SW 1271 (cell line): ENCODE measurements at places on chromosomes 5 and 9.

DNA sequence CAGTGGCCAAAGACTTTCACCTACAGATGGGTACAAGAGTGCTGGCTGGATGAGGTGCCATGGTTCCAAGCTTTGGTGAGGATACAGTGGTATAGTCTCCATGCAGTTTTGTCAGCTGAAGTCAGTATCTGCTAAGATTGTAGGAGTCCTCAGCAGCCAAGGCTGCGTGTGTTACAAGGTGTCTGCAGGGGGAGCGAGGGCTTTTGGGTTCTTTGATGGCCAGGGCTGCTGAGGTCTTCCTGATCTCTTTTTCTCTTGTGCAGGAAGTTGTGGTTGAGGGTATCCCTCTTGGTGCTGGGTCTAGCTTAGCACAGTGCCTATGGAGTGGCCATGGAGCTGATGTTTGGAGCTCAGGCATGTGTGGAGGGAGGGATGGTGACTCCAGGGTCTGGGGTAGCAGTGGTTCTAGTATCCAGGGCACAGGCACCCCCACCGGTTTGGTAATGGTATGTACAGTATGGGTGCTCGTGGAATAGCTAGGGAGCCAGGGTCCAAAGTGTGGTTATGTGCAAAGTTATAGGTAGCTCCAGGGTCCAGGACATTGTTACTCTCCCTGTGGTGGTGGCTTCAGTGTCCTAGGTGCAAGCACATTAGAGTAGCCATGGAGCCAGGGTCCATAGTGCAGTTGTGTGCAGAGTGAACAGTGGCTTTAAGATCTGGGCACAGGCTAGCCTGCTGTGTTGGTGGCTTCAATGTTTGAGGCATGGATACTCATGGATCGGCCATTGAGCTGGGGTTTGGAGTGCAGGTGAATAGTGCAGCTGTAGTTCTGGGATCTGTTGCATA, 36.7 kb downstream of the CNTLN start:
- DNase-seq, result no peak

DNA sequence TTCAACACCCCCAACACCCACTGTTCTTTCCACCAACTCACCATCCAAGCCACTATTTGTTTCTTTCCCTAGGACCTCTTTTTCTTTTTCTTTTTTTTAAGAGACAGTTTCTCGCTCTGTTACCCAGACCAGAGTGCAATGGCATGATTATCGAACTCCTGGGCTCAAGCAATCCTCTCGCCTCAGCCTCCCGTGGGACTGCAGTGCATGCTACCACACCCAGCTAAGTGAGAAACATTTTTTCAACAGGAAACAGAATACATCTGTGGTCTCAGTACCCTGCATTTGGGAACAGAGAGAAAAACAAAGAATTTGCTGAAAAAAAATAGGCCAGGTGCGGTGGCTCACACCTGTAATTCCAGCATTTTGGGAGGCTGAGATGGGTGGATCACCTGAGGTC, 24.6 kb downstream of the B4GALT1 start:
- DNase-seq, result no peak

- no peak for DNase-seq
Measured at GRCh38 chr5:111171-111570, 19.2 kb downstream of the PLEKHG4B start.

DNA sequence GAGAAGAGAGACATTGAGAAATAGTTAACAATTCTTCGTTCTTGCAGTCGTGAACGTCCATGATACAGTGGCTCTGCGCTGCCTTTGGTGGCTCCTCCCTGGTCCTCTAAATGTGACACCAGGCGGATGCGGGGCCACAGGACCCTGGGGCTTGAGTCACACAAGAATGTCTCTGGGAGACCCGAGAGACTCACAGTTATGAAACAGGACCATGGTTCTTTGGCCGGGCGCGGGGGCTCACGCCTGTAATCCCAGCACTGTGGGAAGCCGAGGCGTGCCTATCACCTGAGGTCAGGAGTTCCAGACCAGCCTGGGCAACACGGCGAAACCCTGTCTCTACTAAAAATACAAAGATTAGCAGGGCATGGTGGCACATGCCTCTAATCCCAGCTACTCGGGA, 767 bp upstream of the ZDHHC11 start:
- DNase-seq, result no peak

DNA sequence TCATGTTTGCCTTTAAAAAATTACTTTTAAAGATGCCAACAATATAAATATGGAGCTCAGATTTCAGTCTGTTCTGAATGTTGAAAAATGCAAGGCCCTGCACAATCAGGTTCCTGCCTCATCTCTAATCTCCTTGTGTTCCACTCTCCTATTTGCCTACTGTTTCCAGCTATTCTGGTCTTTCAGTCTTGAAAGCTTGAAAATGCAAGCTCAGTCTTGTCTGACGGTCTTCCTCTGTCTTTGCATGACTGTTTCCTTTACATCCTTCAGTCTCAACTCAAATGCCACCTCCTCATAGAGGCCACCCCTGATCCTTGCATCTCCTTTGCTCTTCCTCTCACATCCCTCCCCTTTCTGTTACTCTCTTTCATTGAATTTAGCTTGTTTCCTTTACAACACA, 354.9 kb downstream of the KIF4B start:
- DNase-seq, result no peak

- DNase-seq, result no peak
Measured at GRCh38 chr5:36529142-36529541, 77.3 kb upstream of the SLC1A3 start.

GRCh38 chr5:17304282-17304681, 86.9 kb downstream of the BASP1 start:
- DNase-seq, result no peak

GRCh38 chr9:128556276-128556675, 3.9 kb downstream of the SPTAN1 start:
- no peak for DNase-seq

DNA sequence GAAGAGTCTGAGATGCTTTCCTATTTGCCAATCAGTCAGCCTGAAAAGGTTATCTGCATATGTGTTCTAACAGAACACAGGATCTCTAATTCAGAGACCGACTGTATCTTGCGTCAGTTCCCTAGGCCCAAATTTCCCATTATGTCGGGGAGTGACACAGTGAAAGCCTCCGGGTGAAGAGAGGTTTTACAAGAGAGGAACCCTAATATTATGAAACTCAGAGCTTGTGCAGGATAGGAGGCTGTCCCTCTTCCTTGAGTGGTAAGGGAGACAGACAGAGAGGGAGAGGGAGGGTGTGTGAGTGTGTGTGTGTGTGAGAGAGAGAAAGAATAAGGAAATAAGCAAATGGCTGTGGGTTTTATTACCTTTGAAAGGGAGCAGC, 1.9 kb downstream of the CD14 start:
- no peak for DNase-seq

- no peak for DNase-seq
Measured at GRCh38 chr5:44189255-44189654, 200.0 kb downstream of the FGF10 start.

- no peak for DNase-seq
Measured at GRCh38 chr9:134483361-134484184, 157.3 kb downstream of the RXRA start.

DNA sequence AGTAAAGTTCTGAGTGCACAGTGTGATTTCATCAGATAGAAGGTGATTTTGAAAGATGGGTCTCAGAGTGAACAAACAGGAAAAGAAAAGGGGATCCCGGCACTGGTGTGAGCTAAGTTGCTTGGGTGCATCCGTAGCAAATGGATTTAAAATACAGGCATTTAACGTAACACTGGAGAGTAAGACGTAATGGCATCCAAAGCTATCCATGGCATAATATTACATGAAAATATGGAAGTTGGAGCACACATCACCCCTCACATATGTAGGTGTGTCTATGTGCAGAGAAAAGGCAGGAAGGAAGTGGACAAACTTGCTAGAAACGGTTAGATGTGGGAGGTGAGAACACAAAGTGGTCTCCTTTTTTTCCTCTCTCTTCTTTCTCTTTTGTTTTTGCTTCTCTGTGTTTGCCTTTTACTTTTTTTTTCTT, 38.2 kb upstream of the SEMA4D start:
- DNase-seq, result no peak

GRCh38 chr5:166566725-166567124, 1724.7 kb upstream of the WWC1 start:
- DNase-seq, result no peak

DNA sequence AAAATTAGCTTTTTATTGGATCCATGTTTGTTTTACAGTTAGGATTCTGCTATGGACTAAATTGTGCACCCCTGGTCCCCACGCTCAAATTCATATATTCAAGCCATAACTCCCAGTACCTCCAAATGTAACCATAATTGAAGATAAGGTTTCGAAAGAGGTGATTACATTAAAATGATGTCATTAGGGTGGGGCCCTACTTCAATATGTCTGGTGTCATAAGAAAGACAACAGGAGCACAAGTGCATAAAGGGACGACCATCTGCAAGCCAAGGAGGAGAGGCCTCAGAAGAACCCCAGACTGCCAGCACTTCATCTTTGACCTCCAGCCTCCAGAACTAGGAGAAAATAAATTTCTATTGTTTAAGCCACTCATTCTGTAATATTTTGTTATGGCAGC, 7.4 kb upstream of the HNRNPA0 start:
- no peak for DNase-seq

DNA sequence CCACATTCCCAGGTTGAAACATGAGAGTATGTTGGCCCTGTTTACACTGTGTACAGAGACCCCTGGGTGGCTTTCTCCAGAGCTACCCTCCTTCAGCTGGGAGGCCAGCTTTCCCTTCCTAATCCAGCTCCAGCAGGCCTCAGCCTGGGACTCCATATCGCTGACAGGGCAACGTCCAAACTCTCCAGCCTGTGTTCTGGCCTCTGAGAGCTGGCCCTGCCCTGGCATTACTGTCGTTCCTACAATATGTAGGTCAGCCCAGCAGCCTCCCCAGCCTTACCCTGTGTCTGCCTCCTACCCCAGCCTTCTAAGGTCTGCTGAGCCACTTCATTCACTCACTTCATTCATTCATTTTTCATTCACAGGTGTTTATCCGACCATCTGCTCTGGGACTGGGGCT, 8.3 kb upstream of the EEIG1 start:
- no peak for DNase-seq

- DNase-seq, result no peak
Measured at GRCh38 chr5:33231214-33231710, 209.5 kb upstream of the TARS1 start.

- no peak for DNase-seq
Measured at GRCh38 chr5:65479527-65479926, 2.2 kb downstream of the ADAMTS6 start.

GRCh38 chr9:33884856-33885701, 68.1 kb downstream of the UBE2R2 start:
- no peak for DNase-seq

GRCh38 chr5:149528281-149529060, 22.8 kb downstream of the CSNK1A1 start:
- DNase-seq, result no peak

DNA sequence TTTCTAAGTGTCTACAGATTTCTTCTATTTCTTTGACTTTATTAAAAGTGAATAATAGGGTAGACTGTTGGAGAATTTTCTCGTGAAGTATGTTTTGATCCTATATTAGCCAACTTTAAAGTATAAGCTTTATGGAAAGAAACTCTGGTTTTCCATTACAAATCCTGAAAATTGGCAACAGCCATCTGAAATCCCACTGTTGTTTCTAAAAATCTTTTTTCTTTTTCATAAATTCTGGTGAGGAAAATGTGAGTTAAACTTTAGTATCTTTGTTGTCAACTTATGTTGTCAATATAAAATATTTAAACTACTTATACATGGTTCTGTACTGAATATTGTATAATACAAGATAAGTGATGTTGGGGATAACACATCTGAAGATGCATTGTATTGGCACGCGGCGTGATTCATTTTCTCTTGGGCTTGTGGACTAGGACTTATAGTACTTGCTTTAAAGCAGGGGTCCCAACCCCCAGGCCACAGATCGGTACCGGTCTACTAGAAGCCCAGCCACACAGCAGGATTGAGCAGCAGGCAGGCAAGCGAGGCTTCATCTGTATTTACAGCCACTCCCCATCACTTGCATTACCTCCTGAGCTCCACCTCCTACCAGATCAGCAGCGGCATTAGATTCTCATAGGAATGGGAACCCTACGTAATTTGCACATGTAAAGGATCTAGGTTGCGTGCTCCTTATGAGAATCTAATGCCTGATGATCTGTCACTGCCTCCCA, 12.7 kb downstream of the MAMDC2 start:
- DNase-seq, result no peak

DNA sequence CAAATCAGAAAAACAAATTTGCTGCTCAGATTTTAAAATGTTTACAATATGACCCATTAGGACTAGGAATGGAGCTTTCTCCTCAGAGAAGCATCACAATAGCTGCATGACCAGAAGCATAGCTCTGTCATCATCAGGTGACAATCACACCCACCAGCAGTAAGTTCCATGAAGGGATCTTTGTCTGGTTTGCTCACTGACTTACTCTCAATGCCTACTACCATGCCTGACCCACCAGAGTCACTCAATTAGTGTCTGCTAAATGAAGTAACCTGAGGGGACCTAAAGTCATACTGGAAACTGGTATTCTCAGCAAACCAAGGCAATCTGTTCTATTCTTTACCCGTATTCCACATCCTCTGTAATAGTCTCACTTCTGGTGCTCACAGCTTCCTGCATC, 7.7 kb downstream of the ERMP1 start:
- DNase-seq, result no peak

GRCh38 chr9:78438211-78438610, 141.3 kb downstream of the PSAT1 start:
- DNase-seq, result no peak

DNA sequence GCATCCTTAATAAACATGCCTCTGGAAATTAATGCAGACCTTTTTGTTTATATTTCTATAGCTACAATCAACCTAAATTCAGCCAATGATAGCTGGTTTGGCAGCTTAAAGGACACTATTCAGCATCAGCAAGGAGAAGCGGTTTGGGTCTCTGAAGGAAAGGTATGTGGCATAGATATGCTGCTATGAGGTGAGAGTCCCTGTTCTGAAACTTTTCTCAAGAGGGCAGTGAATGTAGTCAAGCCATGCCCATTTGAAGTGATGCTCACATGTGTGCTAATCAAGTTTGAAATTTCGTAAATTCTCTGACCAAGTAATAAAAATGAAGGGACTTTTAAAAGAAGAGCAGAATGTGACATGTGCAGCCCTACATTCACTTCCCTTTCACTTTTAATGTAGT, 72.6 kb downstream of the TJP2 start:
- no peak for DNase-seq

- no peak for DNase-seq
Measured at GRCh38 chr9:124834591-124834990, 18.7 kb upstream of the WDR38 start.

- no peak for DNase-seq
Measured at GRCh38 chr9:115152281-115152820, 34.4 kb upstream of the TNC start.

- no peak for DNase-seq
Measured at GRCh38 chr5:65478336-65478735, 3.4 kb downstream of the ADAMTS6 start.

GRCh38 chr5:176471098-176471497, 22.9 kb downstream of the FAF2 start:
- no peak for DNase-seq
